ENCODE measurements at places on chromosomes 12 and 14.
A peak's percentile ranks its signal among the peaks of the same experiment; 100 is the strongest.

GRCh38 chr14:90503582-90503981 is 106.8 kb downstream of the CALM1 start:
- no peak overlapping the region for H3K4me3 ChIP-seq
- no peak for DNase-seq
- H3K4me1 ChIP-seq = peaks cover 13% of the 10 kb centered on the region
- H3K27me3 ChIP-seq = peaks cover 3% of the 10 kb centered on the region

DNA sequence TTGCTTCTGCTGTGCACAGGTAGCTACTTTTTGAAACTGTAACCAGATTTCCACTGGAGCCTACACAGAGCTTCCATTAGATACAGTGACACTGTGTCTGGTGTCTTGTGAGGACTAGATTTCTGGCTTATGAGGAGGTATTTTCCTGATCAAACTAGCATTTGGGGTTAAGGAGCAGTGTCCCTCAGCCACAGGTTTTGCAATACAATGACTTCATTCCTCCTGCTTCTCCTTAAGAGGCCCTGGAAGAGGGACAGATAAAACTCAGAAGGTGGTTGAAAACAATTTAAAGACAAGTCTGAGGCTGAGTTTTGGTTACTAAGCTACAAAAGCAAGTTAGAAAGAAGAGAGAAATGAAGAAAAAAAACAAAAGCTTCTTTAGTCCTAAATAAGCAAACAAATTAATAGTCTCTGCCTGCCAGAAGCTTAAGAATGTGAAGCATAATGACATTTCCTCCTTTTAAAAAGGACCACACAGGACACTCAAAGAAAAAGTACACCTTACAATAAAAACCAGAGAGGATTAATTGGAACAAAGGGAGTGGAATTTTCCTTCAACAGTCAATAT is 53.0 kb downstream of the PKP2 start:
- peak overlapping the region; percentile 49 for H3K27ac ChIP-seq
- H3K27me3 ChIP-seq = no peaks in the 10 kb centered on the region
- H3K36me3 ChIP-seq = peaks cover 24% of the 10 kb centered on the region
- H3K4me3 ChIP-seq = no peak overlapping the region

DNA sequence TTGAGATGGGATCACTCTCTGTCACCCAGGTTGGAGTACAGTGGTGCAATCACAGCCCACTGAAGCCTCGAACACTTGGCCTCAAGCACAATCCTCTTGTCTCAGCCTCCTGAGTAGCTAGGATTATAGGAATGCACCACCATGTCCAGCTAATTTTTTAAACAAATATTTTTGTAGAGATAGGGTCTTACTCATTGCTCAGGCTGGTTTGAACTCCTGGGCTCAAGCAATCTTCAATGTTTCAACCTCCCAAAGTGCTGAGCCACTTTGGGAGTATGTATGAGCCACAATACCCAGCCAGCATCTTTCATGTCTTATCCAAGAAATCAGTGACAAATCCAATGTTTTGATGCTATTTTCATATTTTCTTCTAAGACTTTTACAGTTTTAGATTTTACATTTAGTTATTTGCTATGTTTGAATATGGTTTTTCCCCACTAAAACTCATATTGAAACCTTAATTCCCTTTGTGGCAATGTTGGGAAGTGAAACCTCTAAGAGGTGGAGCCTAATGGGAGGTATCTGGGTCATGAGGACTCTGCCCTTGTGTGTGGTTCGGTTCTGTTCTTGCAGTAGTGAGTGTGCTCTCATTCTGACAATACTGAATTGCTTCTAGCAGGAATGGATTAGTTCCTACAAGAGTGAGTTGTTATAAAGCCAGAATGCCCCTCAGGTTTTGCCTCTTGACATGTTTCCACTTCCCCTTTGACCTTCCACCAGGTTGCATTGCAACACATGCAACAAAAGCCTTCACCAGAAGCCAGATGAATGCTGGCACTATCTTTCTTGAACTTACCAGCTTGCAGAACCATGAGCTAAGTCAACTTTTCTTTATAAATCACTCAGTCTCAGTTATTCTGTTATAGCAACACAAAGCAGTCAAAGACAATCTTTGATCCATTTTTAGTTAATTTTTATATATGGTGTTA is 80.8 kb upstream of the AMIGO2 start:
- peaks cover 16% of the 10 kb centered on the region for H3K4me1 ChIP-seq
- no peak overlapping the region for H3K4me3 ChIP-seq
- no peak overlapping the region for H3K27ac ChIP-seq

DNA sequence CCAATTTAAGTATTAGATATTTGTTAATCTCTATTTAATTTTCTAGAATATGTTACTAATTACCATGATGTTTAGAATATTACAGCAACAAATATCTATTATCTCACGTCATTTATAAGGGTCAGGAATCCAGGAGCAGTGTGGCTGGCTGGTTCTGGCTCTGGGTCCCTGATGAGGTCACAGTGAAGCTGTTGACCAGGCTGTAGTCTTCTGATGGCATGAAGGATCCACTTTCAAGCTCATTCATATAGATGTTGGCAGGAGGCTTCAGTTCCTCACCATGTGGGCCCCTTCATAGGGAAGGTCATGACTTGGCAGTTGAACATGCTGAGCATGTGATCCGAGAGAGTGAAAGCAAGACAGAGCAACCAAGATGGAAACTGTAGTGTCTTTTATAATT is 375.6 kb downstream of the ATP23 start:
- no peak overlapping the region for H3K27ac ChIP-seq
- no peaks in the 10 kb centered on the region for H3K4me1 ChIP-seq
- no peak for DNase-seq
- no peaks in the 10 kb centered on the region for H3K36me3 ChIP-seq
- no peak overlapping the region for H3K4me3 ChIP-seq

- no peak overlapping the region for H3K27ac ChIP-seq
- DNase-seq = no peak
- peaks cover 37% of the 10 kb centered on the region for H3K4me1 ChIP-seq
Observed at GRCh38 chr14:91253795-91254323, 9.4 kb upstream of the GPR68 start.

DNA sequence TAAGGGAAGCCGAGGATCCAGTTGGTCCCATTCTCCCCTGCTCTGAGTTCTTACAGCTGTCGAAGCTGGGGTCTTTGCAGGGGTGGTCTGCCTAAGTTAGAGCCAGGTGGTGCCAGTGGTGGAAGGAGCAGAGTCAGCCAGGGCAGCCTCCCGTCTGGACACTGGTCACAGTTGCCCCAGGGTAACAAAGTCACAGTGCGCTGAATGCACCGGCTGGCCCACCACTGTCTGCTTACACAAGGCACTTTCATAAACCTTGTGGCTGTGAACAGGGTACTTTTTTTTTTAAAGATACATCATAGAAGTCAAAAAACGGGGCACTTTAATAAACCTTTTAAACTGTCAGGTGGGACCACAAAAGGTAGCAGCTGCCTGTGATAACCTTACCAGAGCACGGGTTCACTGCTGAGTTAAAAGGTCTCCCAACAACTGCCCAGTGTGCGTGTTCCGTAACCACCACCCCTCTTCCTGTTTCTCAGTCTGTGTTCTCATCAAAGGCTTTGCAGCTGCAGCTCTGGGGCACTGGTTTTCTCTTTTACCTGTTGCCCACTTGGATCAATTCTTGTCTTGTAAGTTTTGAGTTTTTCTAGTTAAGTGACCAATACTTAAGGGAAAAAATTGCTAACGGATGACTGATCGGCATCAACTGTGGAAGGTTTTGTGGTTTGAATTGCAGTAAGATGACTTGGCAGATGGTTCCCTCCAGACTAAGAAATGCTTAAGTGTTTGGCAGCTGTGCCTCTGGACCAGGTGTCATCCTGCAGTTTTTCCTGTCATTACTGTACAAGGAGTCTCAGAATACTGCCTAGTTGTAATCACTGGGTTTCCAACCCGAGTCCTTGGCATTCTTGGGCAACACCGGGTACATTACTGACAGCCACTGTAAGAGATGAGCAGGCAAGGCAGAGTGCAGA is 55.9 kb downstream of the DYNC1H1 start:
- no peaks in the 10 kb centered on the region for H3K4me1 ChIP-seq
- no peaks in the 10 kb centered on the region for H3K27me3 ChIP-seq
- H3K27ac ChIP-seq = no peak overlapping the region

DNA sequence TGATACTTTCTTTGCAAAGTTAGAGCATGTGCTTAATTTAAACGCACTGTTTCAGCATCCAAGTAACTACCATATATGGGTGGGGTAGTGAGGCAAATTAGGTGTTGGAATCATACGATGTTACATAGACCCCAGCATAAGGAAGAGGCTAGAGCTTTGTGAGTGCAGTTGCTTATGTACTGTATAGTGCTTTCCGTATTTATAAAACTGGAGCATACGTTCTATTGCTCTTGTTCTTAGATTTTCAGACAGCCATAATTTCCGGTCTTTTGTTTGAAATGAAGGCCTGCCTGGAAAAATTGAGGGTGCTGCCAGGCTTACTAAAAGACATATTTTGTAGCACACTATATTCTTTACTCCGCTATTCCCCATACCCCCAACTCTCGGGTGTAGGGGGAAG is 335.7 kb downstream of the FOXG1 start:
- H3K4me1 ChIP-seq = no peaks in the 10 kb centered on the region
- H3K36me3 ChIP-seq = no peaks in the 10 kb centered on the region
- H3K27me3 ChIP-seq = peaks cover 4% of the 10 kb centered on the region
- no peak overlapping the region for H3K4me3 ChIP-seq

GRCh38 chr12:89674326-89674942 is 34.2 kb downstream of the ATP2B1 start:
- no peaks in the 10 kb centered on the region for H3K27me3 ChIP-seq
- H3K27ac ChIP-seq = no peak overlapping the region
- no peak for DNase-seq
- H3K4me1 ChIP-seq = peaks cover 48% of the 10 kb centered on the region
- H3K4me3 ChIP-seq = no peak overlapping the region
